Cardiac ventricle fibroblast (primary cell): ENCODE measurements at places on chromosomes 7 and 10. TPM values are rescaled to one million over a fixed set of nuclear protein-coding genes. Genes with fewer than 3 reads are reported as not detected.

The FKBP9 gene
- 178 and 181 TPM in 2 replicates for total RNA-seq

The GFRA1 gene
- total RNA-seq, result 0.19 and 0.68 TPM in 2 replicates

The NME8 gene
- not detected in 2 replicates for total RNA-seq

The INMT gene
- total RNA-seq, result 181 and 220 TPM in 2 replicates

The PSMA2 gene
- total RNA-seq, result 48.3 and 59.3 TPM in 2 replicates

The CCDC146 gene
- 1.1 and 2.2 TPM in 2 replicates for total RNA-seq

The FGFR2 gene
- 0.15 TPM in 1 of 2 replicates, not detected in the other for total RNA-seq

The C10orf105 gene
- 0.06 TPM in 1 of 2 replicates, not detected in the other for total RNA-seq

The CPA1 gene
- not detected in 2 replicates for total RNA-seq

The TMEM196 gene
- not detected in 2 replicates for total RNA-seq

The PLXNA4 gene
- 22.8 and 26.0 TPM in 2 replicates for total RNA-seq

The LRRN3 gene
- 0.87 and 7.9 TPM in 2 replicates for total RNA-seq

The IPMK gene
- total RNA-seq, result 10.2 and 11.9 TPM in 2 replicates

The GIGYF1 gene
- 9.1 and 11.0 TPM in 2 replicates for total RNA-seq

The TFPI2 gene
- total RNA-seq, result 87.4 and 112 TPM in 2 replicates

The FAM25A gene
- total RNA-seq, result not detected in 2 replicates

The TMEM236 gene
- total RNA-seq, result 0.06 and 0.15 TPM in 2 replicates

The TMEM273 gene
- 0.12 TPM in 1 of 2 replicates, not detected in the other for total RNA-seq

The GSTO1 gene
- 104 and 145 TPM in 2 replicates for total RNA-seq
